ENCODE measurements at places on chromosomes 7 and 10.

GRCh38 chr10:103890194-103890658 is 27.8 kb downstream of the STN1 start:
- DNase-seq, result peak; percentile 26

- no peak for DNase-seq
Observed at GRCh38 chr10:19498393-19499290, 317.6 kb upstream of the PLXDC2 start.

- no peak for DNase-seq
Observed at GRCh38 chr10:77571490-77571889, 66.1 kb downstream of the KCNMA1 start.

- DNase-seq, result no peak
Observed at GRCh38 chr7:51315393-51316261, 982 bp downstream of the COBL start.

DNA sequence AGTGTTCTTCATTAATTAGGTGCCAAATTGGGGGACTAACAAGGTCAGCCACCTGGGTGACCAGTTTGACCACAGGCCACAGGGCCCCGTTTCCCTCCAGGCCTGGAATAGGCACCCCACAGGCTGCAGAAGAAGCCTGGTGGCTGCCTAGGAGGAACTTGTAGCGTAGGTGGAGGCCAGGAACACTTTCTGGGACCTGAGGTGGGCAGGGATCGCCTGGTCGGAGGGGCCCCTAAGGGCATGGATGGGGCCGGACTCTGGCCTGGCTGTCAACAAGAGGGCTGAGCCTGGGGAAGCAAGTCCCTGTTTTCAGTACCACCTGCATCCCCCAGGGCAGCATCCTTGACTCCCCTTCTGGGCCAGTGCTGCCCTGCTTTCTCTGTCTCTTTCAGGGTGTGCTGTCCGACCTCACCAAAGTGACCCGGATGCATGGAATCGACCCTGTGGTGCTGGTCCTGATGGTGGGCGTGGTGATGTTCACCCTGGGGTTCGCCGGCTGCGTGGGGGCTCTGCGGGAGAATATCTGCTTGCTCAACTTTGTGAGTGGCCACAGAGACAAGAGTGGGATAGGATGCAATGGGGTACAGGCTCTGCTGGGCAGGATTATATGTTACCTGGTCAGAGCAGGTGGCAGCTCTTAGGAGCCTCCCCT is 30.7 kb upstream of the SH2D4B start:
- DNase-seq, result no peak

All from NK-92 treated with Interleukin-12 subunit alpha and Interleukin-12 subunit beta, amount 100 ng/mL, for 24 hours (cell line).